ENCODE measurements at places on chromosomes 7 and 10.

DNA sequence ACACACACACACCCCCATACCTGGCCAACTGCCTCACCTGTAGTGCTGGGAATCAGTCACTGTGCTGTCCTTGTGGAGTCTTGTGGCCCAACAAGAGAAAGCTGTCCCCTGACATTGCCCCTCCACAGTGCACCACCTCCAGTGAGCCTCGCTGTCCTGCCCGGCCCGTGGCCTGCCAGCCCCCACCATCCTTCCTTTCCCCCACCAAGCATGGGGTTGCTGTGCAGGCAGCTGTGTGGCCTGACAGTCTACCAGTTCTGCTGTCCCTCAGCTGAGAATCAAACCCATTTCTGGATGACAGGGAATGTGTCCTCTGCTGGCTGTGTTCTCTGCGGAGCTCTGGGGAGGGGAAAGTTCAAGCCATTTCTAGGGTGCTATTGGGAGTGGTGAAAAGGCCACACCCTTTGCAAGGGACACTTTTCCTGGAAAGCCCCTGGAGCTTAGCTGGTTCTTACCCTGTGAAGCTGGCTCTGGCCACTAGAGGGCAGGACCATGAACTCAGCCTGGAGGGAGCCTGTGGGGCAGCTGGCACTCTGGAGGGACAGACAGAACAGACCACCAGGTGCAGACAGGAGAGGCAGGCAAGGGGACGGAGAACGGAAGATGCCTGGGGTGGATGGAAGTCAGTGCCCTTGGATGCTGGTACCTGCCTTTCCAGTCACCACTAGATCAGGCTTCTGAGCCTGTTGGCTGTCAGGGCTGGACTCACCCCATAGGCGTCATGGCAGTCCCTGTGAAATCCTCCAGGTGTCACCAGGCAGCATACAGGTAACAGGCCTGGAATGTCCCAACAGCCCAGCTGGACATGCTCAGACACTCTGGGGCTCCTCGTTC lies 10.5 kb upstream of the MTPAP start:
- peak; percentile 19 for DNase-seq

GRCh38 chr7:108716783-108717182 lies 147.1 kb downstream of the DNAJB9 start:
- no peak for DNase-seq

DNA sequence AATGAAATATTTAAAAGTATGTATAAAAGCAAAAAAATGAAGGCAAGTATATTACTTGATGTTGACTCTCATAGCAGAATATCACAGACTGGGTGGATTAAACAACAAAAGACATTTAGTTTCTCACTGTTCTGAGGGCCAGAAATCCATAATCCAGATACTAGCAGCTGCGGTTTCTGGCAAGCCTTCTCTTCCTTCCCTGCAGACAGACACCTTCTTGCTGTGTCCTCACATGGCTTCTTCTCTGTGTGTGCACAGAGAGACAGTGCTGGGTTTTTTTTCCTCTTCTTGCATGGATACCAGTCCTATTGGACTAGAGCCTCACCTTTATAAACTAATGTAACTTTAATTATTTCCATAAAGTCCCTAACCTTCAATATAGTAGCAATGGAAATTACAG lies 127.9 kb upstream of the AKR1E2 start:
- no peak for DNase-seq

- DNase-seq: no peak
Observed at GRCh38 chr7:78134774-78135173, 336.2 kb downstream of the PHTF2 start.

All from dorsolateral prefrontal cortex (tissue), 122 donors.